Activated CD8-positive, alpha-beta memory T cell treated with anti-CD3 and anti-CD28 coated beads for 4 hours (primary cell): ENCODE measurements at places on chromosomes 2 and 18.
A peak's percentile ranks its signal among the peaks of the same experiment; 100 is the strongest.

GRCh38 chr2:170712653-170713542, 2.2 kb upstream of the SP5 start:
- no peak for DNase-seq

DNA sequence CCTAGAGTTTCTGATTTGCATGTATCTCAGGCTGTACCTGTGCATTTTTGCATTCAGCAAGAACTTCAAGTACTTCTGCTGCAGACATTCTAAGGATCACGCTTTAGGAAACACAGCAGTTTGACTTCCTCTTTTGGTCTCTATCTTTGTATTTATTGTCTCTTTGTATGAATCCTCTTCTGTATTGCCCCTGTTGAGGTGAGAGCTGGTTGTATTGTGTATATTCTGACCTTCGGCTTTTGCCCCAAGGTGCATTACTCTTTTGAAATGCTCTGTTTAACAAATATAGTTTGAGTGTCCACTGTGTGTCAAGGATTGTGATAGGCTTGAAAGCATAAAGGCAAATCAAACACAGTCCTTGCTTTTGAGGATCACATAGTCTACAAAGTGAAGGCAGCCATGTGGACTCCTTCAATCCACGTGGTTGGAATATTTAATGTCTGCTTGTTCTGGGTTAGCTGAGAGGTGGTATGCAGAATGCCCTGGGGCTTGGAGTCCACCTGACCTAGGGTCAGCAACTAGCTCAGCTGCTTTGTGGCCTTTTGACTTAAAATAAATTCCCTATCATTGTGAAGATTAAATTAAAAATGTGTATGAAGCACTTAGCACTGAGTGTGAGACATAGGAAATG, 108.1 kb downstream of the LYPD6 start:
- DNase-seq = no peak

DNA sequence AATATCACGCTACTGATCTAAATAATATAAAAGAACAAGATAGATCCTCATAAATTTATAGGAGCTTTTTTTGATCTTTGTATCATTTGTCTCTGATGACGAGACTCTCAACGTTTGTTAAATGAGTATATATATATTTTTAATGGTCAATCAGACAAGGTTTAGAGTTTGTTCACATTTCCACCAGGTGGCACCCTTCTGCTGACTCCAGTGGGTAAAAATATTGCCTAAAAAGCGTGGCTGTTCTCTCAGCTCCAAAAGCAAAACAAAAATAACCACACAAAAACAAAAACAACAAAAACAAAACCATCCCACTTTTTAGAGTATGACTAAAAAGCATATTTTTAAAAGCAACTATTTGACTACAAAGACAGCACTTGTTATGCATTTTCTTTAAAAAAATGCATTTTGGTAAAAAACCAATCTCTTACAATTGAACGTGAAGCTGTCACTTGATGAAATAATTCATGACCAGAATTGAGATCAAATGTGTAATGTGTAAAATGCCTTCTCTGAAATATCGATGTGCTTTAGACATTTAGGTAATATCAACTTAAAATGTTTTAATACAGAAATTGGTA, 723.2 kb downstream of the DPP10 start:
- no peak for DNase-seq

DNA sequence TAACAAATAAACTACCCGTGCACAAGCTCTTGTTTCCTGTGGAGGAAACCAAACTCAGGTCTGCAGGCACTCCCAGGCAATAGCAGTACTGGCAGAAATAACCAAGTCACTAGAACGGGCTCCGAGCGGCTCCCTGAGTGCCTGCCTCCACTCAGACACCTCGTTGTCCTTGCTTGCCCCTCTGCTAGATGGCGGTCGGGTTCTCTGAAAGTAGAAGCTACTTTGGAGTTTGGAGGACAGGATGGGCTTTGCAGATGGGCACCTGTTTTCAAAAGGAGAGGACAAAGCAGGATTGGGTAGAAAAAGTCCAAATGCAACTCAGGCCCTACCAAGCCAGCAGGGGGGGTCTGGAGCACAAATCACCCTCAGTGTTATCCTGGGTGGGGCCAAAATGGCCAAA, 136.4 kb downstream of the LRRC30 start:
- DNase-seq = no peak

- DNase-seq = no peak
Measured at GRCh38 chr2:143282684-143283083, 153.5 kb downstream of the ARHGAP15 start.

- DNase-seq = no peak
Measured at GRCh38 chr2:105143467-105144151, 97.9 kb upstream of the GPR45 start.

GRCh38 chr2:239257511-239257937, 143.3 kb downstream of the HDAC4 start:
- DNase-seq = no peak

- no peak for DNase-seq
Measured at GRCh38 chr18:50395093-50395492, 20.2 kb downstream of the SKA1 start.

DNA sequence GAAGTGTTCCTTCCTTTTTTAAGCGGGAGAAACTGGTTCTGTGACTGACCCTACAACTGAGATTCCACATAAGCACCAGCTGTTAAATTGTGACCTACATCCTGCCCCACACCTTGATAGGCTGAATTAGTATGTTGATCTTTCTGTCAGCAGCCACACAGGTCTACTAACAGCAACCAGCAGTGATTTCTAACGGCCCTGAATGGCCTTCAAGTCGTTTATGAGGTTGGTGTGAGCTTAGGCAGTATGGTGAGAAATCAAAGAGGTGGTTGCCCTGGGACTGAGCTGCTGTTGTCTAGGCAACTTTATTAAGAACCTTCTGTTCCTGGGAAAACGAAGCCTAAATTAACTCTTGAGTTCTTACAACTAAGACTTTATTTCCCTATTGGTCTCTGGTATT, 197.2 kb upstream of the FSHR start:
- DNase-seq = no peak

DNA sequence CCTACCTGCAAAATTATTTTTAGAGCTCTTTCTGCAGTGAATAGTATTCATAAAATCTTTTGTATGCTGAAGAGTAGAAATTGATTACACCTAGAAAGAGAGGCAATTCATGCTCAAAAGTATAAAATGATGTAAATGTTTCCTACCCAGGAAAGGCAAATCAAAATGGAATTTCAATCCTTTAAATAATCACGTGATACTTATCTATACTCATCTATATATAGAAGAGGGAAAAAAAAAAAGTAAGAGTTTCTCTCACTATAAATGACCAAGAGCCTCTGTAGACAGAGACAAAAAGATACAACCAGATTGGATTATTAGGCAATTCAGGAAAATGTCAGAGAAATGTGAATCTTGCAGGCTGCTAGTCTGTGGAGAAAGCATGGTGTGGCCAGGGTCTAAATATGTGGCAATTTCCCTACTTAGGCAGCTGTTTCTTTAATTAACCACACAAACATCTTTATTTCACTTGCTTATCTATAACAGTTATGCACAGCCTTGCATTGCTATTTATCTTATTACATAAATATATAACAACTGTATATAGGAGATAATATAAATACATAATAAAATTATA, 39.5 kb downstream of the METTL8 start:
- DNase-seq = no peak

- DNase-seq = peak; percentile 53
Measured at GRCh38 chr2:218284106-218284811, 8.0 kb downstream of the TMBIM1 start.

GRCh38 chr2:27929916-27930486, 39.5 kb downstream of the BABAM2 start:
- no peak for DNase-seq

GRCh38 chr18:62186499-62186773, 420 bp downstream of the PIGN start:
- no peak for DNase-seq

DNA sequence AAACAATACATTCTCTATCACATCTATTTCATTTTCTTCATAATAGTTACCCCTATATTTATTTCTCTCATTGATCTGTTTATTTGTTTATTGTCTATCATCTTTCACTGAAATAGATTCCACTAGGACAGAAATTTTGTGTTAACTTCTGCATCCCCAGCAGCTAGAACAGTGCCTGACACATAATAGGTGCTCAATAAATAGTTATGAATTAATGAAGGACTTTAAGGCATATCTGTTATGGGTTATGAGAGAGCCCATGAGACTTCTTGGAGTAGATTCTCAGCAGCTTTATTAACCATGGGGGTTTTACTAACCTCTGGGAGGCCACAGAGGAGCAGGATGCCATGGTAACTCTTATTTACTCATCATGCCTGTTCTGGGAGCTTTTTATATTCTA, 144.6 kb downstream of the CDC42EP3 start:
- no peak for DNase-seq
